ENCODE measurements at places on chromosomes 2 and 18.

GRCh38 chr2:40105593-40105992, 326.5 kb upstream of the THUMPD2 start:
- no peak for DNase-seq

GRCh38 chr2:43190311-43191052, 35.9 kb downstream of the ZFP36L2 start:
- no peak for DNase-seq

DNA sequence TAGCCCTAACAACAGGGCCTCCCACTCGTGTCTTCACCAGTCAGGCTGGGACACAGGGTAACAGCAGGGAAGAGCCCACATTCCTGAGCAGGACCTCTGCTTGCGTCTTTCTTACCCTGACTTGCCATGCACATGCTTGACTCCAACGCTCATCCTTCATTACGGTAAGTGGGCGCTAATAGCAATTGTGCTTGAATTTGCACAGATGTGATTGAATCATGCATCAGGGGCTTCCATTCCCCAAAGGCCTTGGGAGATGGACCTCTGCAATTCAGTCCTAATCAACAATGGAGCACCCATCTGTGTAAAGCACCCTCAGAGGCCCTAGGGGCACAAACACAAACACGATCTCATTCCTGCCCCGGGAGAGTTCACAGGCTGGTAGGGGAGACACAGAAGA, 13.5 kb downstream of the TEX51 start:
- DNase-seq, result no peak

- DNase-seq, result no peak
These were observed 18.9 kb downstream of the FAM178B start for GRCh38 chr2:96967436-96967835.

DNA sequence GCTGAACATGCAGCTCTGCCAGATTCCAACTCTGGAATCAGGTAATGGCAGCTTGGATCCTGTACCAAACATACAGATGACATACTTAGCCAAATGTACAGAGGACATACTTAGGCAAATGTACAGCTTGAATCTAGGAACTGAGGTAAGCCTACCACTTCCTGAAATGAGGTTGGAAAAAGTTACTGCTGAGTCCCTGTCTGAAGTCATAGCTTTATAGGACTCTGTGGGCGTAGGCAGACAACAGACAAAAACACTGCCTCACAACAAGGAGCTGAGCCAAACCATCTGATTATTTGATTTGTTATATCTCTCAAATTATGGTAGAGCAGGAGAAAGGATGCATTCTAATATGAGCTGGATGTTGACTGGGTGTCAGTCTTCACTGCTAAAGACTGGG, 290.2 kb upstream of the TCF4 start:
- no peak for DNase-seq

DNA sequence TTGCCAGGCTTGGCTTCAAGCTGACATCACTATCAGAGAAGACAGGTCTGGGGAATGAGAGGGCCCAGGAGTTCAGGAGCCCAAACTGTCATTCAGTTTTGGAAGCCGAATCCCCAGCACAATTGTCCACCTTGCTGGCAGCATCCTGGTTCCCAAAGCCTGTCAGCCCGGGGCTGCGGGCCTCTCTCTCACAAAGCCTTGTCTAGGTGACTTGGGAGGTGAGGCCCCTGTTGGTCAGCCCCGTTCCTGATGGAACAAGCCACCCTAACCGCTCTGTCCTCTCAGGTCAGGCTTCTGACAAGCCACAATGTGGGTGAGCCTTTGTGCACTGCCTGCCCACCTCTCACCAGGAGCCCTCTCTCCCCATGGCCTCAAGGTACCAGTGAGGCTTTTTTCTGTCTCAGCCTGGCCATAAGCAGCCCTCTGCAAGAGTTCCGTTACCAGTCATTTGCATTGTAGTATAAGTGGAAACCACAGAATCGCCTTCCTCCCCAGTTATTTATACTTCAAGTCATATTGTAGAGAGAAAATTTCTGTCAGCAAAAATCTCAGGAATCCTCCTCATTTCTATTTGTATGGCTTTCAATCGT, 100.6 kb downstream of the MSH2 start:
- no peak for DNase-seq
